AML-193 (cell line): ENCODE measurements at places on chromosomes 16 and 17.

- DNase-seq: no peak
Measured at GRCh38 chr16:23310217-23310616, 8.1 kb downstream of the SCNN1B start.

- no peak for DNase-seq
Measured at GRCh38 chr17:4134721-4135120, 8.1 kb downstream of the ZZEF1 start.

GRCh38 chr17:72995008-72995656 is 97.4 kb downstream of the SLC39A11 start:
- no peak for DNase-seq

DNA sequence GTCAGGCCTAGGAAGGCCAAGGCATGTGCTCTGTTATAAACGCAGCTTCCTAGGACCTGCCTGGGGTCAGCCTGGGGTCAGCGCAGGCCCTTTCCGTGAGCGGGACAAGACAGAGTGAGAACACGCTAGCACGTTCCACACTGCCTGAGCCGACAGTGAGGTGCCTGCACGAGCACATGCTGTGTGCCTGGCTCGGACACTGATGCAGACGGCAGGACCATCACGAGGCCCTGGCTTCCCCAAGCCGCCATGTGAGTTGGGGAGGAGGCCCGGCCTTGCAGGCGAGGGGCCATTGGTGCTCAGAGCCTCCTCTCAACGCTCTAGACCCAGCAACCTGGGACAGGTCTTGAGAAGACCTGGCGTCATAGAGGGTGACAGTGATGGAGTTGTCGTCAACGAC is 9.1 kb downstream of the TMEM204 start:
- no peak for DNase-seq

DNA sequence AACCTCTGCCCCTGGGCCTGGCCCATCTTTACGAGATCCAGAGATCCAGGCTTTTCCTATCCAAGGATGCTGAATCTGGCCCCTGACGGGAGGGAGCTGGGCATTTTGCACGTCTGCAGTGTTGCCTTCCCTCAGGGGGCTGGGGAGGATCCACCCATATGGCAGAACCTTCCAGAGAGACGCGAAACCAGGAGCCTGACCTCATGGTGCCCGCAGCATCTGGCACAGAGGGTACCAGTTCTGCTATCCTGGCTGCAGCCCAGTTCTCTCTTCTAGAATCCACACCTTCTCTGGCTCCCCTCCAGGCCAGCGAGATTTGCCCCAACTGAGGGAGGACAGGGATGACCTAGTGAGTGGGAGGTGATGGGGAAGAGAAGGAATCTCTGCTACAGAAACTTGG is 20.5 kb upstream of the ZNF652 start:
- no peak for DNase-seq

GRCh38 chr17:4908301-4908700 is 5.4 kb upstream of the CHRNE start:
- DNase-seq: no peak

GRCh38 chr17:77022766-77023165 is 118.0 kb upstream of the SEC14L1 start:
- no peak for DNase-seq

DNA sequence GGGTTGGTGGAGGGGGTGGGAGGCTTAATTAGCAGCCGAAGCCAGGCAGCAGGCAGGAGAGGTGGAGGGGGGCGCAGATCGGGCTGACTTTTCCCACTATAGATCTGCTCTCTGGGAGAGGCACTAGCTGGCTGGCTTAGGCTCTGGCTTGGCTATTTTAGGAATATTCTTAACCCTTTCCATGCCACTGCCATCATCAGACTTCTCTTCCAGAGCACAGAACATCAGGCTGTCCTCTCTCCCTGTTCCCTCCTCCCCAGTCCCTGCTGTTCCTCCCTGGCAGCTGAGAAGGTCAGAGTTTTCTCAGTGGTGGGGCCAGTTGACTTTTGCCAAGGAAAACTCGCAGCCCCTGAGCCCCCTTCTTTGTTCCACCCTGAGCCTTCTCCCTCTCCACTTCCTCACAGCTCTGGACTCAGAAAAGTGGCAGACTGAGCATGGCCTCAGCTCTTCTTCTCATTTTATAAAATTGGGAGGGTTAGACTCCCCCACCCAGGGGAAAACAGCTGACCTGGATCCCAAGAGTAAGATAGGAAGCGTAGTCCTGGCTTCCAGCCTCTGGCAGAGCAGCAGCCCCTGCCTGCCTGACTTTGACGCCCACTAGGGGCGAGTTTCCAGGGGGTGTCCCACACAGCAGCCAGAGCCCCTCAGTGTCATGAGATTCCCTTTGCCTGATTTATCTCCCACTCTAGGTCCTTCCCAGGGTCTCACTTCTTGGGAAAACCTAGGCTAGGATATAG is 9.9 kb upstream of the C1QL1 start:
- no peak for DNase-seq

- no peak for DNase-seq
Measured at GRCh38 chr16:88651276-88651988, 579 bp upstream of the CYBA start.

GRCh38 chr17:41382394-41382793 is 288 bp upstream of the KRT34 start:
- DNase-seq: no peak

GRCh38 chr16:69326172-69326873 is 4.1 kb downstream of the PDF start:
- DNase-seq: no peak

DNA sequence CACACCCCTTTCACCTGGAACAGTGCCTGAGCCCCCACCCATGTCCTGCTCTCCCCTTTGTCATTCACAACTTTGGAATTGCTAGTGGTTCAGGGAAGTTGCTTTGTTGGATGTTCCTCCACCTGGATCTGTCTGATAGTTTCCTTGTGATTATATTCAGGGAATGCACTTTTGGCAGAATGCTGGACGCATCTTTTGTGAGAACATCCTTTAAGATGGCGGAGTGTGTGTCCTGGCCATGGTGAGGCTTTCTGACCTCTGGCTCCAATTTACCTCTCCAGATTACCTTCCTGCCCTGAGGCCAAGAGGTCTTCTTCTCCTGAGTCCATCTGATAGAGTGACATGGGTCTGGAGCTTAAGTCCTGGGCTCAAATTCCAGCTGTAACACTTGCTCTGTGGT is 104.6 kb downstream of the CYLD start:
- no peak for DNase-seq

DNA sequence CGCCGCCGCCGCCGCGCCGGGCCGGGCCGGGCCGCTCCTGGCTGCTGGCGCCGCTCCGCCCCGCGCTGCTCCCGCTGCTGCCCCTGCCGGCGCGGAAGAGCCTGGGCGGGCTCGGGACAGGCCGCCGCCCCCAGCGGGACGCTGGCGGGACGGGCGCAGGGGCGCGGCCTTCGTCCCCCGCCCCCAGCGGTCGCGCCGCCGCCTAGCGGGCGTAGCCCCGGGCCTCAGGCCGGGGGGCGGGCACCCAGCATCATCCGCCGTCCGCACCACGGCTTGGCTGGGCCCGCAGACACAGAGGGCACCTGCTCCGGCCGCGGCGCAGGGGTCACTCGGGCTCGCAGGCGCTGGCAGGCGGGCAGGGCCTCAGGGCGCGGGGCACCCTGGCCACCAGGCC is at the start of gene AMFR:
AMFR (minus strand) TSS at position 107 of the 394 bp plus-strand sequence. CDS start 218 bp downstream, outside the sequence.
- DNase-seq: peak; percentile 67

- DNase-seq: peak; percentile 26
Measured at GRCh38 chr17:68533887-68534694, 21.9 kb downstream of the PRKAR1A start.

GRCh38 chr17:44844390-44844830 is 3.3 kb upstream of the HIGD1B start:
- DNase-seq: no peak

GRCh38 chr17:50583641-50584040 is 23.1 kb downstream of the CACNA1G start:
- DNase-seq: no peak

GRCh38 chr17:64178011-64178825 is 48.3 kb upstream of the ERN1 start:
- DNase-seq: no peak

- no peak for DNase-seq
Measured at GRCh38 chr17:31692027-31692426, 167.0 kb downstream of the COPRS start.

- no peak for DNase-seq
Measured at GRCh38 chr17:8623591-8623990, 6.9 kb downstream of the MYH10 start.

- no peak for DNase-seq
Measured at GRCh38 chr17:69954241-69954925, 120.6 kb upstream of the KCNJ16 start.

DNA sequence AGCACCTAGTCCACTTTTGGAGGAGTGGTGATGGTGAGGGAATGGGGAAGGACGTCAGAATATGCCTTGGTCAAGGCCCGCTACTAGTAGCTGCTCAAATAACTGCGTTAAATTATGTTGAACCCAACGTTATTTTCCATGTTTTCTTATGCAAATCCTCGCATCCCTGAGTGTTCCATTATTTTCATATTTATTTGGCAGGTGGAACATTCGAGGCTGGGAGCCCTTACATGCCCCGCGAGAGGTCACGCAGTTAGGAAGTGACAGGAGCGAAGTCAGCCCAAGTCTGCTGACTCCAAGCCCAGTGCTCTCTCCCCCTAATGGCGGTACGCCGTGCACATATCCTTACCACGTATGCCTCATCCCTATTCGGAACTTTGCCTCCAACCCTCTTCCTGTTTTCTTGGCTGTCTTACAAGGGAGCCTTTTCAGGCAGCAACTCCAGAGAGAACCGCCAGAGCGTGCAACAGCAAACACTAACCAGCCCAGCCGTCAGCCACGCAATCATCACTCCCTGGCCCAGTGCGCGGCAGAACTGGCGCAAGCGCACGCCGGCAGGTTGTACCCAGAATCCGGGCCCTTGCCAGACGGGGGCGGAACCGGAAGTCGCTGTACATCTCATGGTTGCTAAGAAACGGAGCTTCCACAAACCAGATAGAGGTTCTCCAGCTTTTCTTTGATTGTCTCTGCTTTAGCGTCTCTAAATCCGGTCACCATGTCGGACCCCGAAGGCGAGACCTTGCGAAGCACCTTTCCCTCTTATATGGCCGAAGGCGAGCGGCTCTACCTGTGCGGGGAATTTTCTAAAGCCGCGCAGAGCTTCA is at the start of gene ODAD4:
ODAD4 (plus strand) TSS at position 609 of the 824 bp plus-strand sequence; CDS start at position 716, 107 bp downstream.
- peak; percentile 99 for DNase-seq

GRCh38 chr16:76162046-76162445 is 115.2 kb upstream of the CNTNAP4 start:
- no peak for DNase-seq

DNA sequence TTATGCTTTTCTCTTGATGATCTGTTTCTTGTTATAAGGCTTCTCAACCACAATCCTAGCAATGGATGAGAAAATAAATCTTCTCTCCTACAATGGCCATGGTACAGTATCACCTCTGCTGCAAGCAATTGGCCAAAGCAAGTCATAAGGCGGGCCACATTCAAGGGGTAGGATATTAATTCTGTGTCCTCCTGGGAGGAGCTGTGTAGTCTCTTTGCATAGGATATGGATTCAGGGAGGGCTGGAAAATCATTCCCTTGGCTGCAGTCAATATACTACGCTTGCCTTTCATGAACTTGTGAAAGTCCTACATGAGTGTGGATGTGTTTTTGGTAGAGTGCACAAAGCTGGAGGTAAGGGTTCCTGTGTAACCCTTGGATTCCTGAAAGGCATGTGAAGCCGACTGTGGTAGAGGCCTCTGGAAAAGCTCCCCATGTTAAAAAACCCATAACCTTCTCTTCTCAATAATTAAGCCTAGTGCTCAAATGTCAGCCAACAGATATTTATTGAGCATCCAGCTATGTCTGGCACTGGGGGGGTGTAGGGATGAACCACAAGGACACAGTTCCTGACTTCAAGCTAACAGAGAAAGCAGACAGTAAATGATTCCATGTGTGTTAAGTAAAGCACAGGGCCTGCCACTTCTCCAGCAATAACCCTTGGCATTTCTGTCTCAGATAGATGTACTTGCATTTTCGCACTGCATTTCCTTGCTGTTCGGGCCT is 147.6 kb upstream of the HS3ST3A1 start:
- DNase-seq: no peak

DNA sequence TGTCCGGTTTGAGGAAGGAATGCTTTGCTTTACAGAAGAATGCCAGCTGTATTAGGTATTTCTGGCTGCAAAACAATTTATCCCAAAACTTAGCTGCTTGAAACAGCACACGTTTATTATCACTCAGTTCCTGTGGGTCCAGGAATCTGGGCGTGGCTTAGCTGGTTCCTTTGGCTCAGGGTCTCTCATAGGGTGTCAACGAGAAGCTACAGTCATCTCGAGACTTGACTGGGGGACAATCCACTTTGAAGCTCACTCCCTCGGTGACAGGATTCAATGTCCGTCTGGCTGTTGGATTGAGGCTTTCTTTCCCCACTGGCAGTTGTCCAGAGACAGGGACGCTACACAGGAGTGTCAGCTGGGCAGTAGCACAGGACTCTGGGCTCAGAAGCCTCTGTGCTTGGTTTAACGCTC is 9.6 kb upstream of the RHBDF2 start:
- DNase-seq: no peak

DNA sequence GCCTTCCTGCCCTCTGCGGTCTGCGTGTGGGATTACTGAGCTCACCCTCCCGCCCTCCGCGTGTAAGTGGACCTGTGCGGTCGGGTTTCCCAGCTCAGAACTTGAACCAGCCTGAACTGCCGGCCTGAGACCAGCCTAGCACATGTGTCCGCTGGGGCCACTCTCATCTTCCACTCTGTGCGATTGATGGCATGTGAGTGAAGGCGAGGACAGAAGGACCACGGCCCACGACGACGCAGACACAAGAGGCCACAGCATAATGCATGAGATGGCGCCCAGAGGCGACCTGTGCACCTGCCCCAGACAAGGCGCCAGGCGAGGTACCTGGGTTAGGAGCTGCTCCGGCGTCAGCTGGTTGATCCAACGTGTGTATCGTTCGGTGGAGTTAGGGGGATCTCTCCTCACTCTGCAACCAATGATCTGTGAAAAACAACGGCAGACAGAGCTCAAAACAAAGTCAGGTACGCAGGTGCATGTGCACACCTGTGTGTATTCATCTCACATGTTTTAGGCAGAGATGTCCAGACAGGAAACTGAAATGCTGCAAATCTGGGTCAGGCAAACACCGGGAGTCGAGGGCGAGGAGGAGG is 74.5 kb upstream of the METRNL start:
- no peak for DNase-seq
